ENCODE measurements at places on chromosomes 5 and 9.
A peak's percentile ranks its signal among the peaks of the same experiment; 100 is the strongest.

DNA sequence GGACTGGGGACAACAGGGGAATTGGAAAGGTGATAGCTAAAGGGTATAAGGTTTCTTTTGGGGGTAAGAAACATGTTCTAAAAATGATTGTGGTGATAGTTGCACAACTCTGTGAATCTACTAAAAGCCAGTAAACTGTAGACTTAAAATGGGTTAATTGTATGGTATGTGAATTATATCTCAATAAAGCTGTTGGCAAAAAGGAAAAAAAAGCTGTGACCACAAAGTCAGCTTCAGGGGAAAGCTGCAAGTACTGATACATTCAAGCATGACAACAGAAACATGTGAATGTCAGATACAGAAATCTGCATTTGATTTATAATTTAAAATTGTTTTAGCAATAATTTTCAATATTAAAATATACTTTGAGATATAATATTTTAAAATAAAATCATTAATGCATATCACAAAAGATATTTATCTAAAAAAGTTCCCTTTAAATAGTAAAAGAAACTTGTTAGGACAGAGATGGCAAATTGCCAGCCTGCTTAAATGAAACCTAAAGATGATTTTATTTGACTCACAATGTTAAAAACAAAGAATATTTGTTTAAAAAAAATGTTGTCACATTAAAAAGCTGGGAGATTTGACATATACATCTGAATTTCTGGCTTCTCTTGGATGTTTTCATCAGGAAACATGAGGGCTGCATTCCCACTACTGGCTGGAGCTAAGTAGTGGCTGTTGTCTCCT lies 66.0 kb downstream of the TBCA start:
- DNase-seq = no peak

- DNase-seq = no peak
Observed at GRCh38 chr9:119924736-119925135, 555.5 kb upstream of the BRINP1 start.

GRCh38 chr5:69074664-69075521 lies 18.9 kb upstream of the SLC30A5 start:
- DNase-seq = no peak

- peak; percentile 21 for DNase-seq
Observed at GRCh38 chr9:86353655-86354010, 577 bp downstream of the TUT7 start.

- no peak for DNase-seq
Observed at GRCh38 chr9:35341585-35341984, 148.3 kb upstream of the RUSC2 start.

GRCh38 chr5:134965271-134965825 lies 2.4 kb upstream of the CATSPER3 start:
- DNase-seq = no peak

DNA sequence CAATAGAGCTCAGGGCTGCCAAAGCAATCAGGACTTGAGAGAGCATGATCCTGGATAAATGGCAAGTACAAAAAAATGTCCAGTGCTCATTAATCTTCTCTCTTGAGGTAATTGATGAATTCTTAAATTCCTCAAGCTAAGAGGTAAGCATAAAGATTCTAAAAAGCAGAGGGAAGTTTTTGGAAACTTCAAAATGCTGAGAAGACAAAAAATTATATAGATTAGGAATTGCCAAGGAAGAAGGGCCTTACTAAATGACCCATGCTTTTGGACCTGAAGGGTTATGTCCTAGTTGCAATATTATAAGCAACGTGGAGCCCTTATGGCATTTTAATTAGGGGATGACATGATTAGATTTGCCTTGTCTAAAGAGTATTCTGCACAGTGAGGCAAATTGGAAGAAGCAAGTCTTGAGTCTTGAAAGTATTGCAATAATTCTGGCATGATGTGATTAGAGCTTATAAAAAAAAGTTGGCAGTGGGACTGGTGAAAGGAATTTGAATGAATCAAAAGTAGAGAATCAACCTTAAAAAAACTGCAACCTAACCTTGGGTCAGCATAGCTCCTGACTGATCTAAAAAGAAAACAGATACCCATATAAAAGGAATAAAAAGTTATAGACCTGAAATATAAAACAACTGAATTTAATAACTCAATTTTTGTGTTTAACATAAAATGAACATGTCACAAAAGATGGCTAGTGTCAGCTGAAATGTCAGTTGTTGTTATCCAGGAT lies 323.8 kb upstream of the ARRDC3 start:
- no peak for DNase-seq

DNA sequence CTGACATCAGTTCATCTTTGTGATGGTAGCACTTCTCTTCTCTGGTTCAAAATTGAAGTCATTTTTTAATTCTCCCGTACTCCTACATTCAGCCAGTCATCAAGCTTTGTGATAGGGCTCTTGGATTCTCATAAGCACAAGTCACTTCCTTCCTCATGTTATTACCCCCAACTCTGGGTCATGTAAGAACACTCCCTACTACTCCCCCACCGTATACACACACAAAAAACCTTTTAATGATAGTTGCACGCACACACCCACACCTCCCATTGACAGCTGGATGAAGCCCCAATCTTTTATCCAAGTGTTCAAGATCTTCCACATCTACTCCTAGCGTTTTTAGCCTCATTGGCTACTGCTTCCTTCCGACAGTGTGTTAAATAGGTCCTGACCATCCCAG lies 16.8 kb downstream of the KDM3B start:
- DNase-seq = no peak

DNA sequence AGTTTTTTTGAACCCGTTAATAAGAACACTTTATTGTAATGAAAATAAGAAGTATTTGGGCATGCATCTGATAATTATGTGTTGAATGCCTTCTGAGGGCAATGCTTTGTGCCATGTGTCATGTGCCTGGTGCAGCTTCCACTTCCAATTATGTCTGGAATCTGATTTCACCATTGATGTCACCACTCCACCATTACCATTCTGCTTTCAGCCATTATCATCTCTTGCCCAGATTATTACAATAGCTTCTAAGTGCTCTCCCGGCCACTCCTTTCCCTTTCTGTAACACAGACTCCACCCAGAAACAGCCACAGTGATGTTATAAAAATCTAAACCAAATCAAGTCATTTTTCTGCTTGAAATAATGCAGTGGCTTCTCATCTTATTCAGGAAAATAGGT lies 171.7 kb downstream of the C9orf152 start:
- DNase-seq = no peak

DNA sequence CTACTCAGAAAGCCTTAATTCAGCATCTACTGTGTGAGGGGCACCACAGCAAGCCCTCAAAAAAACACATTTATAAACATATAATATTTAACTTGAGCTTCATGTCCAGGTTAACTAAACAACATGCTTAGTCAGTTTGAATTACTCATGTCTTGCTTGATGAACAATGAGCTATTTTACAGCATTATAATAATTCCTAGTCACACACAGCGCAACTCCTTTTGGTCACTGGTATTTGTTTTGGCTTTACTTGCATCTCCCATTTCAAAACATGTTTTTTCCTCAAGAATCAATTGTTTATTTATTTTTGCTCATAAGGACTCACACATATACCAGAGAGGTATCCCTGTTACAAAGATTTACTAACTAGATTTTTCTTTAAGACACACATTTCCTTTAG lies 616.7 kb upstream of the DAB2 start:
- no peak for DNase-seq

GRCh38 chr5:98906756-98907355 lies 22.0 kb downstream of the CHD1 start:
- no peak for DNase-seq
